Hematopoietic multipotent progenitor cell treated with erythropoietin and hydrocortisone succinate and interleukin-3 and kit ligand, for 6 days (in vitro differentiated cells): ENCODE measurements at places on chromosomes 16 and 17.
A peak's percentile ranks its signal among the peaks of the same experiment; 100 is the strongest.

DNA sequence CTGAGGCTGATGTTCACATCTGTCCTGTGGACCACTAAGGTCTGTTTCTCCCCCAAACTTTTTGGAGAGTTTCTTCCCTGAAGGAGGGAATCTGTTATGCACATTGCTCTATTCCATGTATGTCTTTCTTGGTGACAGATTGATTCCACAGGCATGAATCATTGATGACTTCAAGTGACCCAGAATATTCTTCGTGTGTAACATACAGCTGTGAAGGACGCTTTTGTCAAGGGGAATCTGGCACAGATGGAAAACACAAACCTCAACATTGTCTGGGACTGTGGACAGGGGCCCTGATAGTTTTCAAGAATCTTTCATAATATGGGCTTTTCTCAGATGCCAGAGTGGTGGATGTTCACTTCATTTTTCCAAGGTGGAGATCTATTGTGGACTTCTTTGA lies 223.1 kb upstream of the MAF start:
- DNase-seq, result no peak

DNA sequence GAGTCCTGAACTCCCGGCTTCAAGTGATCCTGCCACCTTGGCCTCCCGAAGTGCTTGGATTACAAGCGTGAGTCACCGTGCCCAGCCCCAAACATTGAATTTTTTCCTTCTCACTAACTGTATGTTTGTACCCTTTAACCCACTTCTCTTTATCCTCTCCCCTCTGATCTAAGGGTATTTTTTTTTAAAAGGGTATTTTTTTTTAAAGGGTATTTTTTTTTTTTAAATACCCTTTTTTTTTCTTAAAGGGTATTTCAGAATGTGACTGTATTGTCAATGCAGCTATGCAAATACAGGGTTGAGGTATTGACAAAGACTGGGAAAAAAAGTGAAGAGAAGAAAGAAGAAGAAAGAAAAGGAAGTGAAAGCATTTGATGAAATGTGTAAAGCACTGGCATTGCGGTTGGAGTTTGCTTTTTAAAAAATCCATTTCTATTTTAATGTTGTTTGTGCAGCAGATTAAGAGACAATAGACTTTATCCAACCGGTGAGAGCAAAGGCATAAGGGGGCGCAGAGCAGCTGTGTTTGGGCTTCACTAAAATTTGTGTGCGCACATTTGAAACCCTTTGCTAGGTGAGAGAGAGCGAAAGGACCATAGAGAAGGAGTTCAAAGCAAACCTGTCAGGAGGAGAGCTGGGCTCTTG lies 42.4 kb downstream of the SYT17 start:
- DNase-seq, result no peak

DNA sequence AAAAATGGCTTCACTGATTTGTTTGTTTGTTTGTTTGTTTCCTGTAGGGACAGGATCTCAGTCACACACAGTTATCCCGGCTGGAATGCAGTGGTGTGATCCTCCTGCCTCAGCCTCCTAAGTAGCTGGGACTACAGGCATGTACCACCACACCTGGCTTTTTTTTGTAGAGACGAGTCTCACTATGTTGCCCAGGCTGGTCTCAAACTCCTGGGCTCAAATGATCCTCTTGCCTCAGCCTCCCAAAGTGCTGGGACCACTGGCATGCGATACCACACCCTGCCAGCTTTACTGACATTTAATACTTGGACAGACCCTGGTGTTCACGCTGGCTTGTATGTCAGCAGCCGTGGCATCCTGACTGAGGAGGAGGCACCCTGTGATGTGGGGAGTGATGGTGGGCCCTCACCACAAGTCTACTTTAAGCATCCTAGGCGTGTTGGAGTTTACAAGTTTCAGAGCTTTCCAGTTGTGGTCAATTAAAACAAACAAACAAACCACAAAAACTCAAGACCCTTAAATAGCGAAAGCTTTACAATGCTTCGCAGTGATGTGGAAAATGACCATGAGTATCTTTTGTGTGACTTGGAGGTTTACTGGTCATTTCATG lies 5.1 kb downstream of the ABCA3 start:
- DNase-seq, result no peak

- DNase-seq, result peak; percentile 36
These were observed 40.2 kb downstream of the CDRT15 start for GRCh38 chr17:14196377-14196997.

GRCh38 chr16:85313526-85314301 lies 201.4 kb upstream of the CIBAR2 start:
- no peak for DNase-seq

DNA sequence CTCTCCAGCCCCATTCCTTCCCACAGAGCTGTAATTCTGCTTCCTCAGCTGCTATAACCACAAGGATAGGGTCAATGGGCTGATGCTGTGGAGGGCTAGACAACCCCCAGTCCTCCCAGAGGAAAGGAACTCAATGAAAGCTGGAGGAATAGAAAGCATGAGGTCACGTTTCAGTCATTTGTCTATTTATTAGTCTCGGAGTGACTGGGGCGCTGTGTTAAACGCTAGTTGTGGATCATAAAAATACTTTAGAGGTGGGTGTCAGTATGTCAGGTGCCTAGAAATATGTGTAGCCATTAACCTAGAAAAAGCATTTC lies 787 bp upstream of the CCL3L1 start:
- DNase-seq, result no peak

GRCh38 chr16:24988593-24989338 lies 26.4 kb downstream of the ARHGAP17 start:
- DNase-seq, result peak; percentile 80

GRCh38 chr17:17491546-17491988 lies 4.6 kb downstream of the RASD1 start:
- DNase-seq, result no peak

- DNase-seq, result no peak
These were observed 26.4 kb downstream of the EEF2K start for GRCh38 chr16:22232277-22233036.

GRCh38 chr17:31216031-31216751 lies 80.8 kb downstream of the OMG start:
- peak; percentile 82 for DNase-seq

GRCh38 chr16:4454623-4455022 lies 19.8 kb downstream of the NMRAL1 start:
- no peak for DNase-seq
